ENCODE measurements at places on chromosomes 1 and 21.
A peak's percentile ranks its signal among the peaks of the same experiment; 100 is the strongest.

- DNase-seq: no peak
These were observed 390.1 kb upstream of the ST6GALNAC5 start for GRCh38 chr1:76477156-76477555.

DNA sequence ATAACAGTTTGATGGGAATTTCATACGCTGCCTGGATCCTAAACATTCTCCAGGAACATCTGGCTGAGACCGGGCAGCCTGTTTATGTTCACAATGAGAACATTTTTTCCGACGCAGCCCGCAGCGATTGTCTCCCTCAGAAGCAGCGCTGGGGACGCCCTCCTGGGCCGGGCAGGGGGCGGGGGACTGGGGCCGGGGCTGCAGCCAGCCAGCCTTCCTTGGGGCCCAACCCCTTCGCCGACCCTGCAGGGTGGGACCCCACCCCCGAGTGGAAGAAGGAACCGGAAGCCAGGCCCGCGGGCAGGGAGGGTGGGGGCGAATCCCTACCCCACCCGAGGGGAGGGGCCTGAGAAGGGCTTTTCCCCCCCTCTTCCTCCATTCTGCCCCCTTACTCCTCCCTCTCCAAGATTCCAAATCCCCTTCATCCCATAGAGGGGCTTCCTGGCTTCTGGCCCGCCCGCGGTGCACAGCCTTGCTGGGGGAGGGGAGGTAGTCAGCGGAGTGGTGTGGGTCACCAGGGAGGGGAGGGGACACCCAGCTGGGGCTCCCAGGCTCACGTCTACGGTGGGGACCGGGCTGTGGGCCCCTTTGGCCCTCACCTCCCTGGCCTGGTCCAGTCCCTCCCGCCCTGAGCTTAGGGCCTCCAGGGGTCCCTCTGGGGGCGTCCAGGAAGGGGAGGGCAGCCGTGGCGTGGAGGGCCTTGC lies 60.6 kb downstream of the WNT9A start:
- no peak for DNase-seq

DNA sequence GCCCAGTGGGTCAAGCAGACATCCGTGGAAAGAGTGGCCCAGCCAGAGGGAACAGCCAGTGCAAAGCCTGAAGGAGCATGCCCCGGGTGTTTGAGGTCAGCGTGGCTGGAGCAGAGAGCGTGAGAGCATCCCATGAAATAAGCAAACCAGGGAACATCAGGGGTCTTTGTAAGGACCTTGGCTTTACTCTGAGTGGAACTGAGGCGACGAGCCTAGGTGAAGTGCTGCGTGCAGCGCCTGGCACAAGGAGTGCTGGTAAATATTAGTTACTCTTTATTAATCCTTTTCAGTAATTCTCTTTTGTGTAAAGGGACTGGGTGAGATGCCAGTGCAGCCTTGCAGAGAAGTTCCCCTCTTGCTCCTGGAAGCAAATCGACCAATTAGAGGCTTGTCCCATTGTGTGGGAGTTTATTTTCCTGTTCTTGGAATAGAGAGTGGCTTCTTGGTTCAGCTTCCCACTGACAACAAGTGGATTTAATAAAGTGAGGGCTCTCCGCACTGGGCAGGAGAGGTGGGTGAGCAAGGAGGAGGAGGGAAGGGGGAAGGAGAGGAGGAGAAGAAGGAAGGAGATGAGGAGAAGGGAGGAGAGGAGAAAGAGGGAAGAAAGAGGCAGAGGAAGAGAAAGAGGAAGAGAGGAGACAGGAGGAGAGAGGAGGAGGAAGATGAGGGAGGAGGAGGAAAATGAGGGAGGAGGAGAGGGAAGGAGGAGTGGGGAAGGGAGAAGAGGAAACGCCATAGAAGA lies 37.6 kb upstream of the DISP3 start:
- no peak for DNase-seq

DNA sequence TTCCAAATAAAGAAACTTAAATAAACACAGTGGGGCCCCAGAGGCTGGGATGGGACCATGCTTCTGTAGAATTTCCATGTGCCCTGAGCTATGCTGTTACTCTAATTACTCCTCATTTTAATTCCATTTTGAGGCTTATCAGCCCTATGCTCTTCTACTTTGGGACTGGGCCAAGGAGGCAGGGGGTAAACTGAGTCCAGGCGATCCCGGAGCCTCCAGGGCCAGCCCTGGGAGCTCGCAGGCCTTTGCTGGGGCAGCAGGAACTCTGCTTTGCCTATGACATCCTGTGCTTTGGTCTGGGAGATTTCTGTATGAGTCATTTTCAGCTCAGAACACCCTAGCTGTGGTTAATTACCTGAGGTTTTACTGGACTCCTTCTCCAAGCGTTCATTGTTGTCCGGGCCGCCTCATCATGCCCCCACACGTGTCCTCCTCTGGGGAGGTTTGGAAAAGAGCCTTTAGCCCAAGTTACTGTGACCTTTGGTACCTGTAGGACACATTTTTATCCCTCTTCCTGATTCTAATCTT lies 95.7 kb downstream of the RHOU start:
- DNase-seq: peak; percentile 84

DNA sequence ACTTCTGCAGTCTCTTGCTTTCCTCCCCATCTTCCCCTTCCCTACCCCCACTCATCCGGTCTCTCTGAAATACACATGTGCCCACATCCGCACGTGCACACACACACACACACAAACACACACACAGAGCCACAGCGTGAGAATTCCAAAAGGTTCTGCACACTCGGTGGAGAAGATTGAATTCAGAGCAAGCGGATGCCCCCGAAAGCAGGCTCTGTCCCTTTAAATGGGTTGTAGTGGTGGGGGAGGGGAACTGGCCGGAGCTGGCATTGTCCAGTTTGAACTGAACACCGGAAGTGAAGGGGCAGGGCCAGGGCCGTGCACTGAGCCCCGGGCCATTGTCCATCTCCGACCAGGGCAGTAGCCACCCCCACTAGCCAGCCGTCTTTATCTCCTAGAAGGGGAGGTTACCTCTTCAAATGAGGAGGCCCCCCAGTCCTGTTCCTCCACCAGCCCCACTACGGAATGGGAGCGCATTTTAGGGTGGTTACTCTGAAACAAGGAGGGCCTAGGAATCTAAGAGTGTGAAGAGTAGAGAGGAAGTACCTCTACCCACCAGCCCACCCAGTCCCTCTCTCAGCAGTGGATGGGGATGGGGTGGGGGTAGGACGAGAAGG lies 1.3 kb upstream of the LIN28A start:
- no peak for DNase-seq

DNA sequence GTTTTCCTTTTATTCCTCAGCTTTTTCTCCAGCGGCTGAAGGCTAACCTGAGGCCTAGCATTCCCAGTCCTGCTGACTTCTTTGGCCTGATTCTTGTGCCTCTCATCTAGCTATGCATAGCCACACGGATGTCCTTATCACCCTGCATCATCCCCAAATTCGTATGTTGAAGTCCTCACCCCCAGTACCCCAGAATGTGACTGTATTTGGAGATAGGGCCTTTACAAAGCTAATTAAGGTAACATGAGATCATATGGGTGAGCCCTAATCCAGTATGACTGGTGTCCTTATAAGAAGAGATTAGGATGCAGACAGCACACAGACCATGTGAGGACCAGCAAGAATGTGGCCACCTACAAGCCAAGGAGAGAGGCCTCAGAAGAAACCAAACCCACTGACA lies 44.6 kb downstream of the CDCP2 start:
- no peak for DNase-seq

DNA sequence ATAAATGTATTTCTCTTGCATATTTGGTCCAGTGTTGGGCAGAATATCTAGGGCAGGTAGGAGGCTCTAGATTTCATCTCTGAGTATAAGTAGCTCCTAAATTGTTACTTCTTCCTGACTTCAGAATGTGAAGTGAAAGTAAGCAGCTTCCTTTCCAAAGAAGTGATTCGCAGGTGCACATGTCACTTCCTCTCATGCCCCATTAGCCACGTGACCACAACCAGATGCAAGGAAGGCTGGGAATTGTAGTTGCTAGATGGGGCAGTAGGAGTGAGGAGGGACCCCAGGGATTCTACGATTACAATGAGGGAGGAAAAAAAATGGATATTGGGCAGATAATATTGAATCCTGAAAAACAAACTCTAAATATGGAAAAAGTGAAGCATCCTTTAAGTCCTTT lies 113.2 kb upstream of the CYYR1 start:
- peak; percentile 4 for DNase-seq

- DNase-seq: peak; percentile 21
These were observed 30.6 kb upstream of the NEK7 start for GRCh38 chr1:198125995-198126735.

GRCh38 chr1:27395441-27396195 lies 3.2 kb downstream of the GPR3 start:
- peak; percentile 66 for DNase-seq

- DNase-seq: no peak
These were observed 131.9 kb upstream of the B3GALT2 start for GRCh38 chr1:193318347-193318746.

- DNase-seq: no peak
These were observed 251.4 kb downstream of the FAM72C start for GRCh38 chr1:143720087-143721023.

DNA sequence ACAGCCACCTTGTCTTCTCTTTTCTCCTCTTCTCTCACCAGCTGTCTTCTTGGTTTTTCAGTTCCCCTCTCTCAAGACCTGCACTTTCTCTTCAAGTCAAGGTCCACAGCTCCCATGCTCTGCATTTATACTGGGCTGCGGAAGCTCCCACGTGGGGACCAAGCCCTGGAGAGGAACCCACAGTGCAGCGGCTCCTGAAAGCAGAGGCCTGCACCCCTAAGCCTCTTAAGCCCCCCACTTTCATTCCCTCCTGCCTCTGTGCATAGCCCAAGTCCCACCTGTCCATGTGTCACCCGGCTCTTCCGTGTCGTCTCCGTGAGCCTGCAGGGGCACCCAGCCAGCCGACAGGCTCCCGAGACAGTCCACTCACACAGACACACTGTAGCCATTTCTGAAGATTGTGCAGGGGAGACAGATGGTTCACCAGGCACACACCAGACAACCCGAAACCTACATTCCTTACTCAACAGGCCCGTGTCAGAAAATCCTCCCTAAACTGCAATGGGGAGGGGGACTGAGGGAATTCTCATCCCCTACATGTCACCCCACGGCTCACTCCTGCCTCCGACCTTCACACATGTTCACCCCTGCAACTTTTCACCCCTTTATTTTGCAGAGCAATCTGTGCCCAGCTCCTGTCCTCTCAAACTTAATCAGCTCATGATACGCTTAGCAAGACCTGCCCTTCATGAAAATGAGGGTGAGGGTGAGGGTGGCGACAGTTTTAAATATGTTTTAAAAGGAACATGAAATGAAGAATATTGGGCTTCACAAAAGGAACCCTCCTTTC lies 6.3 kb downstream of the MX2 start:
- DNase-seq: no peak

- no peak for DNase-seq
These were observed 157.0 kb upstream of the ZNHIT6 start for GRCh38 chr1:85865213-85865612.

- DNase-seq: no peak
These were observed 28.2 kb upstream of the SLC30A1 start for GRCh38 chr1:211606914-211607753.

DNA sequence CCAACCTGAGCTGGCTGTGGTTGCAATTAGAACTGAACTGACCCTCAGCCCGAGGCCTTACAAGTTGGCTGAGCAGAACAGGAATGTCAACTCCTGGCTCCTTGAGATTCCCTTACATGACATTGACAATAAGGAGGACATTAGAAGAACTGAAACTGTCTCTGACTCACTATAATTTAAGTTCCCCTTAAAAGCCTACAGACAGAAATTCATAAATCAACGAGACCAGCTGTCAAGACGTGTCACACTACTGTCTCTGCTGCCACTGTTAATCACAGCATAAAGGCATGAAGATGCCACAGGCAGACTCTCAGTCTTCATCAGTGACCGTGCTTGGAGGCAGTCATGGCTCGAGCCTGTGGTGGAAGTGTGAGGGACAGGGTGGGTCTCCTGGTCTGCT lies 168.8 kb downstream of the GABPA start:
- DNase-seq: no peak

- peak; percentile 89 for DNase-seq
These were observed 21.0 kb downstream of the S100A10 start for GRCh38 chr1:151972542-151973248.

GRCh38 chr21:14270631-14271030 lies 54.7 kb downstream of the RBM11 start:
- no peak for DNase-seq

DNA sequence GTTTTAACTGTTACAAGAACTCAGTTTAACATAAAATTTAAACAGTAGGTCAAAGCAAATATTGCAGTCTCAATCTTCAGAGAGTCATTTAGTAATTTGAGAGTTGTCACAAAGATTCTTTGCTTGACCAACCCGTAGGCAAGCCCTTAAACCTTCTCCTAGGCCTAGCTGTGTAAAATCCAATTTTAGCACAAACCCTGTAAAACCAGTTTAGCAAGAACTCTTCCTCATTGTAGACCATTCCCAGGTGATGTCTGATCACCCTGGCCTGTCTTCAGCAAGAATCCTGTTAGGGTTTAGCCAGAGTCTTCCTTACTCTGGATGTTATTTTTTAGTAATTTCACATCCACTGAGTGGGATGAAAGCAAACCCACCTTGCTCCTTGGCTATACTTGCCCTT lies 30.1 kb downstream of the LRIG2 start:
- DNase-seq: no peak

- no peak for DNase-seq
These were observed 31.4 kb upstream of the MYOC start for GRCh38 chr1:171683870-171684269.

DNA sequence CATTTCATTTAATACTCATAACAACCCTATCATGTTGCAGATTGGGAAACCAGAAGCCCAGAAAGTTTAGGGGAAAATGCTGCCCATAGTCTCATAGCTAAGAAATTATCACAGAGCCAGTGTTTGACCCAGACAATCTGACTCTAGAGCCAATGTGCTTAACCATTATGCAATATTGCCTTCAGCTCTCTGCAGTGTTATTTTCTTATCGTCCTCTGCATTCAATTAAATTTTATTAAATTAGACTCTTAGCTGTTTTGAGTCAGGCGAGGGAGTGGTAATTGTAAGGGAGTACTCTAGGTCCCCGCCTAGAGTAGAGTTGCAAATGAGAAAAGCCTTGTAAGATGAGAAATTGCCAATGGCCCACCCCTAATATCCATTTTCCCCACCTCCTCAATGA lies 191.1 kb downstream of the TTLL7 start:
- DNase-seq: no peak

- DNase-seq: no peak
These were observed 3.7 kb upstream of the ZNF326 start for GRCh38 chr1:89990976-89991831.

GRCh38 chr1:23799570-23800399 lies 769 bp downstream of the GALE start:
- DNase-seq: peak; percentile 89

- DNase-seq: no peak
These were observed 8.8 kb upstream of the CAMSAP2 start for GRCh38 chr1:200729863-200730262.

GRCh38 chr21:31184459-31184858 lies 146.2 kb upstream of the KRTAP19-8 start:
- no peak for DNase-seq

GRCh38 chr1:178633056-178633455 lies 92.0 kb upstream of the RALGPS2 start:
- DNase-seq: no peak

- no peak for DNase-seq
These were observed 27.5 kb downstream of the SERTAD4 start for GRCh38 chr1:210260096-210260495.

- DNase-seq: no peak
These were observed 14.4 kb downstream of the INTS7 start for GRCh38 chr1:212020975-212021374.

- no peak for DNase-seq
These were observed 883.5 kb upstream of the ADGRL2 start for GRCh38 chr1:80917225-80917624.
